ENCODE measurements at places on chromosomes 11 and 22. TPM values are rescaled to one million over a fixed set of nuclear protein-coding genes. Genes with fewer than 3 reads are reported as not detected.

The TRIM49B gene
- not detected for polyA plus RNA-seq

The LAYN gene
- polyA plus RNA-seq: 0.21 TPM

DNA sequence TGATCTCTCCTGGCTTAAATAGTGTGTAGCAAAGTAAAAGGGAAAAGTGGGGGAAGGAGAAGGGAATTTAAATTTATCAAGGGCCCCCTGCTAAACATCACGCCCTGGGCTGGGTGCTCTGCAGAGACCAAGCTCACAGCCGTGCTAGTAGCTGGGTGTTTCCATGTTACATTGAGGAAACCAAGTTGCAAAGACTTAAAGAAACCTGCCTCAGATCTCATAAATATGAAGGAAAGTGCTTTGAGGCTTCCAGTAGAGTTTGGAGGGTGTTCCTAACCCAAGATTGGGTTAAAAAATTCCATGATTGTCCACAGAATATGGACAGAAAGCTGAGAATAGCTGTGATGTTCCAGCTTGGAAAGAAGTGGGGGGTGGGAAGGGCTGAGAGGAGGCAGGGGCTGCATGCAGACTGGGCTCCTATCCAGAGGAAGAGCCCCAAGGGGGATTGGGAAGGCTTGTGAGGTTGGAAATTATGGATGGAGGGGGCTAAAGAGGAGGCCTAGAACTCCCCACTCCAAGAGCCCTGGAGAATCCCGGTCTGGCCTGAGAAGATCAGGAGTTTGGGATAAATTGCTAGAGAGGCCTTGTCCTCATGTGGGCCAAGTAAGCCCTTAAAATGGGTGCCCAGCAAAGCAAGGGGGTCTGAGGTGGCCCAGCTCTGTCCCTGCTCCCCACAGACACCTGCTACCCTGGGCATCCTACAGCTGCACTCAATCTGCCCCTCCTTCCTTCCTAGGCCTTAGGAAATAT is 25.0 kb upstream of the OAF start:
- no peak for DNase-seq

The SLC15A3 gene
- not detected for polyA plus RNA-seq

DNA sequence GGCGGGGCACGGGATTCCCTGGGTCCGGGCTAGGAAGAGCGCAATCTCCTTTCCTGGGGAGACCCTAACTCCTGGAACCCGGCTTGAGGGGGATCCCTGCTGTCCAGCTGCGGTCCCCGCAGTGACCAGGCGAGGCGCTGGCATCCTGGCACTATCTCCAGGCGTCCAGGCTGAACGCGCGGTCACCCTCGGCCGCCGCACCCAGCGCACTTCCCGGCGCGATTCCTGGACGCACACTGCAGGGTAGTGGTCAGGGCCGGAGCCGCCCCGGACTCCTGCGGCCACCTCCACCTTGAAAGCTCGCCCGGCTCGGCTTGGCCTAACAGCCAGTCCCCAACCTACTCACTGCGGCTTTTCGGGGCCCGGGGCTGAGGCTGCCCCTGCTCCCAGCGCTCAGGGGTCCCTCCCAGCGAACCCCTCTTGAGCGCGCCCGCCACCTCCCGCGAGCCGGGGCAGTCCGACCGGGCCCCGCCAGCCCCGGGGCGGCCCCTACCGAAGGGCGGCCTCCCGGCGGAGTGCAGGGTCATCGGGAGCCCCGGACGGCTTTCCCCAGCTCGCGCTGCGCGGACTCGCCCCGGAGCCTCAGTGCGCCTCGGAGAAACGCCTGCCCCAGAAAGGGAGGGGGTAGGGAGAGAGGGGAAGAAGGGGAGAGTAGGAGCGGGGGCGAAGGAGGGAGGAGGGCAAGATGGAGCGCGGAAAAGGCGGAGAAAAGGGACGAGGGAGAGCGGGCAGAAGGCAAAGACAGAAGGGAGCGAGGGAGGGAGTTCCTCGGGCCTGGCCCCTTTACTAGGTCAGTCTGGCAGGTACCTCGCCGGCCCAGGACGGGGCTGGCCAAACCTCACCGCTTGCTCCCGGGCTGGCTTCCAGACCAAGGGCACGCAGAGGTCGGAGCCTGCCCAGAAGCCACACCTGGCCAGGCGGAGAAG is 1.0 kb downstream of the POU2AF3 start:
- DNase-seq: no peak

The MMP27 gene
- not detected for polyA plus RNA-seq

The MMP3 gene
- not detected for polyA plus RNA-seq

The APOA4 gene
- polyA plus RNA-seq: not detected

The APOL5 gene
- not detected for polyA plus RNA-seq

DNA sequence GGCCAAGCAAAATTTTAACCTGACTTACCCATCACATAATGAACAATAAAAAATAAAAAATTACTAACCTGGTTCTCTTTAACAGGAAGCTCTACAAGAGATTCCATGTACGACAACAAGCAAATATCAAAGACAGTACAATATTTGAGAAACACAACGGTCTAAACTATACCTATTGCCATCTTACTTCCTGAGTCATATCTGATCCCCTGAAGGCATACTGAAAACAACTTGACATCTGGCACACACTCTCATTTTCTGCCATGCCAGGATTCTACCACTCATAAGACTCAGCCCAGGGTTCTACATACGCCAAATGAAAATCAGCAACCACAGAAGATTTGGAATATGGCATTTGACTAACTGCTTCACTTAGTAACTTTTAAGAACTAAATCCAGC is 13.8 kb downstream of the DENND5A start:
- no peak for DNase-seq

- no peak for DNase-seq
Measured at GRCh38 chr11:46649180-46649738, 31.9 kb downstream of the ATG13 start.

All from CD8-positive, alpha-beta memory T cell (primary cell).